Activated CD4-positive, alpha-beta T cell treated with anti-CD3 and anti-CD28 coated beads, Interleukin-2, amount 50 U/mL, for 4 hours (primary cell): ENCODE measurements at places on chromosomes 7 and 10.

DNA sequence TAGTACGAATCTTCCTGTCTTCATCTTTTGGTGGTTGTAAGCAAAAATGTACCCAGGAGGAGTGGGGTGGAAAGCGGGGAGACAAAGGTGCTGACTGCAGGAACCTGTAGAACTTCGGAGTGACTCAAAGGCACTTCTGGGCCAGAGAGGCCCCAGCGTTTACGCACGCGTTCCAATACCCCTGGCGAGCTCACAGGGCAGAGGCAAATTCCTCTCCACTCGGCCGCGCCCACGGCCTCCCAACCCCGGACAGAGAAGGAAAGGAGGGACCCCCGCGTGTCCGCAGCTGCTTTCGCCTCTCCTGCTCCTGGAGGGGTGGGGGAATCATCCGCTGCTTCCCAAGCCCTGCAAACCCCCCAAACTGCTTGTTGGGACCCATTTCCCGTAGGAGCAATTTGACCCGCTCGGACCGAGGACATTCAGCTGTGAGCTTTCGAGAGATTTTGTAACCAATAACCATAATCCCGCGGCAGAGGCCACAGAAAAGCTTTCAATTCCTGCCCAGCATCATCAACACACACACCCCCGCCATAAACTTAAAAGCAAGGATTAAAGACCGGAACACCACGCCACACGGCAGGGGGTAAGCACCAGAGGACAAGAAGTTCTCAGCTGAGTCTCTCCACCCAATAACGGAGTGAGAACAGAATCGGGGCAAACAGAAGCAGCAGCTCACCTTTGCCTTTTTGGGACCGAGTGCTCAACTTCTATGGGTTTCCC lies 2.3 kb downstream of the IGF2BP3 start:
- no peak for DNase-seq

DNA sequence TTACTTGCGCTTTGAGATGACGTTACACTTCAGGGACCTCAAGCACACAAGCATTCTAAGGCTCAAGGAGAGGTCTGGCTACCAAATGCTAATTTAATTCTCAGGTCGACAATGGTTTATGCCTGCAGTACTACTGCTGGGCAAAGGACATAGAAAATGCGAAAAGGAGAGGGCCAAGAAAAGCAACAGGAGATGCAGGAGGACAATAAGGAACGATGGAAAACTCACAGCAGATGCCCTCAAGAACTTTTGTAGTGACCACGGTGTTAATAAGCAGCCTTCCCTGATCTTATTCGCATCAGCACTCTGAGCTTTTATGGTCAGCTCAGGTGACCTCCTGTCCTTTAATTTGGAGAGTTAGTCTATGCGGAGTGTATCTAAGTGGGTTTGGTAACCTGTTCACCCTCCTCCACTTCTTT lies 146.3 kb downstream of the GPR85 start:
- DNase-seq = no peak

DNA sequence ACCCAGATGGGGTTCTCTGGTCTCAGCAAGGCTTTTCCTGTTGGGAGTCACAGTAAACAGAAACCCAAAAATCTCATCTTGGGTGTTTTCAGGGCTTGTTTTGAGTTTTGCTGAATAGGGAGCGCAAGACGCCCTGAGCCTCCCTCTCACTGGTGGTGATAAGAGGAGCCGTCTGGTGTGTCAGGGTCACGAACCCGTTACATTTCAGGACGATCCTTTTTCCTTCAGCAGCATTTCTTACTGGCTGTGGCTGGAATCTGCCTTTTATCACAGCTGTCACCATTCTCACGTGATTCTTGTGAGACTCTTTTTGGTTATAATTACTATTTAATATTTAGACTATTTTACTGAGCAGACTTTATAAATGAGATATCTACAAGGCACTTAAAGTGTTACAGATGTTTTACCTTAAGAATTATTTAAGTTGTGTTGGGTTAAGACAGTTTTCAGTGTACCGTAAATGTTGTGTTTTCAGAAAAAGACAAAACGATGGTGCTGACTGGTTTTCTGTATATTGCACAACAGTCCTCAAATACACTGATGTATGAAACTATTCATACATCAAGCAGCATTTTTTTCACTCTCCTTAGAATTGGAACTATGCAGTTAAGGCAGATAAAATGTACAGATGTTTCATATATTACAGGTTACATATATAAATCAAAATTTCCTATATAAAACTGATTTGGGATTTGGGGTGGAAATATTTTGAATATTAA lies 2.2 kb upstream of the GET4 start:
- DNase-seq = no peak

DNA sequence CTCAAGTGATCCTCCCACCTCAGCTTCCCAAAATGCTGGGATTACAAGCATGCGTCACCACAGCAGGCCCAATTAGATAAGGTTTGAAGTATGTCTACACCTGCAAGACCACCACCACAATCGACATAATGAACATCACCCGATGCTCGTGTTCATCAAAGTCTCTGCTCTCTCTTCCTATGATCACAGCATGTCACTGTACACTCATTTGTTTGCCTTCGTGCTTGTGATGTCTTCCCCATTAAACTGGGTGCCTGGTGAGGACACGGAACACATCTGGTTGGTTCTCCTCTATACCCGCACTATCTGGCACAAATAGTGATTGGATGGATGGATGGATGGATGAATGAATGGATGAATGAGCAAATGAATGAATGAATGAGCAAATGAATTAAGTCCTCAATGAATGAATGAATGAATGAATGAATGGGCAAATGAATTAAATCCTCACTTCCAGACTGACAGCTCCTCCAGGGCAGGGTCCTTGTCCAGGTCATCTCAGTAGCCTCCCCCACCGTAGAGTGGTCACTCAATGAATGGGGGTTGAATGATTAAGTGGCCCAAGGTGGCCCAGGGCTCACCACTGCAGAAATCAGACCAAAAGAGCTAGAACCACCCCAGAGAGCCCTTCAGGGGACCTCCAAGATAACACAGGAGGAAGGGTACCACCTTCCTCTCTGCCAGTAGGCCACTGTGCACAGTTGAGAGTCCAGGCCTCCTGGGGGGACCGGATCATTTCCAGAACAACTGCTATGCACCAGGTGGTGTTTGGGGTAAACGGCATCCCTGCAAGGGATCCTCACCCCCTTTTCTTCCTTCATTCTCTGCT lies 101.9 kb upstream of the TNRC18 start:
- DNase-seq = no peak

DNA sequence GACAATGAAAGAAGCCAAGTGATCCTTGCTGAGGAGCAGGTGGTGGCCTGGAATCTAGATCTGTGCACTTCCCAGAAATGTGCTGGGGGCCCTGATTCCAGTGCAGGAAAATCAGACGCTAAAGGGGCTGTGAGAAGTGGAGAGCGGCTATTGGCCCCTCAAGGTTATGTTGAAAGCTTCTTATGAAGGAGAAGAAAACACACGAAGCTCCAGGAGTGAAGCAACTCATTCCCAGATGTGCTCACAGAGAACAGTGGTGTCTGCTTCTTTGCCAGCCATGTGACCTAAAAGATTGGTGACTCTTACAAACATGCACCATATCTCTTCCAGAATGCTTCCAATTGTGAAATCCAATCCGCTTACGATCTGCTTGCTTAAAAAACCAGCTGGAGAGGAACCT lies 679.3 kb upstream of the IGFBP3 start:
- DNase-seq = no peak

DNA sequence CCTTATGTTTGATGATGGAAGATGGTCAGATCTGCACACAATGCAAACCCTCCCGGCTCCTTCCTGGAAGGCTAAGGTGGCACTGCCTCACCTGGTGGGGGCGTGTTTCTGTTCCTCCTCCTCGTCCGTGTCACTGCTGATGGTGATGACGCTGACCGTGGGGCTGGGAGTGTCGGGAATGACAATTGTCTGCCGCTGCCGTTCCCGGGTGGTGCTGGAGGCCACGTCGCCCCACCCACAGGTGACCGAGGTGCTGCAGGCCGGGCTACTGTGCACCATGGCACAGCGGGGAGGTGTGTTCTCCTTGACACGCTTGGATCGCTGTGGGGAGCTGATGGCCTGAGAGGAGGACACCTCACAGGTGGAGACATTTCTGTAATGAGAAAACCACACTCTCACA lies 73.1 kb downstream of the CLEC2L start:
- no peak for DNase-seq

GRCh38 chr10:50541921-50542320 lies 81.8 kb downstream of the SGMS1 start:
- no peak for DNase-seq

- no peak for DNase-seq
Measured at GRCh38 chr7:154985230-154985629, 17.7 kb downstream of the PAXIP1 start.

- DNase-seq = no peak
Measured at GRCh38 chr10:35470248-35470924, 134.1 kb downstream of the CCNY start.

DNA sequence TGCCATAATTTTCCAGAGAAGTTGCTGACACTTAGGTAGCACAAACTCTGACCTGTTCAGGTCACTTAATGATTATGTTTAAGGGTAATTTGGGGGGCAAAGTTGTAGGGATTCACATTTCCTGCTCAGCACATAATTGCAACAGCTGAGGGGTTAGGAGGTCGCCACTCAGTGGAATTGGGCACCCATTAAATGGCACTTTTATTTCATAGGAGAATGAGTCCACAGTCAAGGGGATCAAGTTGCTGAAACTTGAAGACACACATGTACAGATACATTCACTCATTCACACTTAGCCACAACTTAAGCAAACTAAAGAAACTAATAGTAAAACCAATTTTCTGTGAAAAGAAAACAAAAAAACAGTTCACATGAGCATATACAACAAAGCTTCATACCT lies 1.5 kb downstream of the PCDH15 start:
- DNase-seq = no peak

GRCh38 chr7:104983578-104984539 lies 30.1 kb upstream of the KMT2E start:
- DNase-seq = peak; percentile 76

DNA sequence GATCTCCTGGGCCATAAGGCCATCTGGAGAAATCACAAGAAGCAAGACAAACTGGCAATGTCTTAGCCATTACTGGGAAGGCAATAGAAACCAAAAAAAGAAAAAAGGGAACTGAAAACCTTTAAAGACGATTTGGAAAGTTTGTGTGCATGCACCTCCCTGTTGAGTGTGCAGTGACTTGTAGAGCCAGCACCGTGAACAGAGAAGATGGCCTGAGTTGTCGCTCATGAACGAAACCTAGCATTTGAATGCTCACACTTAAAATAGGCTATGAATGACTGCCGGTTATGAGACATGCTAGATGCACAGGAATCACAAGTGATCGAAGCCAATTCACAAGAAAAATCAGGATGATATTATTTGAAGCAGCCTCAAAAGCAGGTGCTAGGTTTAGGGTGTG lies 151.3 kb upstream of the ADO start:
- no peak for DNase-seq

GRCh38 chr7:132603220-132603833 lies 27.1 kb upstream of the PLXNA4 start:
- no peak for DNase-seq
